ENCODE measurements at places on chromosomes 1 and 21. TPM values are rescaled to one million over a fixed set of nuclear protein-coding genes. Genes with fewer than 3 reads are reported as not detected.

DNA sequence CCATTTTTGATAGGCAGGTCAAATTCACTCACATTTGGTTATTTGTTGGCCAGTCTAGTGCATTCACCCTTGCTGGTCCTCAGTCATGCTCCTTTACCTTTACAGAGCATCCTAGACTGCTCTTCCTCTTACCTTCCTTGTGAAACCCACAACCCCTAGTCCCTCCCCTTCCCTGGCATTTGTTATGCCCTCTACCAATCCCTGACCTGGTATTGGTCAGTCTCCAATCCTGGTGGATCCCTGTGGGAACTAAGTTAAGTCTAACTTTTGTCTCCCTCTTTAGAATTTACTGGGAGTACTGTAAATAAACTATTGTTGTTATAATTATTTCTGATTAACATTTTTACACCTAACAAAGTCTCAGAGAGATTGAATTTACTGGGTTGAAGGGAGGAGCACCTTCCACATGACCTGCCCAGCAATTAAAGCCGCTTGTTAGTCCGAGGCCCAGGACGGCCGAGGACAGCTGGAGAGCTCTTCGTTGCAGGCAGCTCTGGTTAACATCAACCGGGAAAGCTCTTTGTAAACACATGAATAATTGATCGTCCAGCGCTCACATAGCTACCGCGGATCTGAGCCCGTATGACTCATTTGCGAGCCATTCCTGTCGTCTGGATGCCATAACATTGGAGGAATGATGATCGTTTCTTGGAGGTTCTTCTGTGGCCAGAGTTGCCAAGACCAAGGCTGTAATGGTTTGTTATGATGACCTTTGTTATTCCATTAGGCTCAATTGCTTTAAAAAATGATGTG lies 31.9 kb downstream of the MTARC1 start:
- DNase-seq, result peak; percentile 66

- no peak for DNase-seq
Measured at GRCh38 chr1:204592246-204592948, 76.2 kb downstream of the MDM4 start.

- DNase-seq, result no peak
Measured at GRCh38 chr21:36694593-36695282, 4.2 kb upstream of the SIM2 start.

DNA sequence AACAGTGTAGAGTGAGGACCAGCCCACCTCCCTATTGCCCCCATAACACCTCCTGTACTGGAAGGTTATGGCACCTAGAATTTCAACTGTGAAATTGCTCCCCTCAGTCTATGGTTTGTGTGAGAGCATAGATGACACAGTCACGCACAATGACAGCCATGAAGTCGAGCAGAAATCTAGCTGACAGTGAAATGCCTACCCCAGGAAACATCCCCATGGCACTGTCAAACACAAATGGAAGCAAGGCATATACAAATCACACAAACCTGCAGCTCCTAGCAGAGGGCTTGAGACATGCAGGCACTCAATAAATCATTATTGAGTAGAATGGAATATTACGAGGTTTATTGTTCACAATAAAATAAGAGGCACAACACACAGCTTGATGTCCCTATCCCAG lies 142.5 kb upstream of the ST6GALNAC5 start:
- DNase-seq, result no peak

- no peak for DNase-seq
Measured at GRCh38 chr1:203380420-203381150, 29.7 kb upstream of the FMOD start.

GRCh38 chr1:211613108-211613947 lies 34.4 kb upstream of the SLC30A1 start:
- DNase-seq, result peak; percentile 87

GRCh38 chr1:175158170-175158591 lies 34.4 kb downstream of the KIAA0040 start:
- no peak for DNase-seq

DNA sequence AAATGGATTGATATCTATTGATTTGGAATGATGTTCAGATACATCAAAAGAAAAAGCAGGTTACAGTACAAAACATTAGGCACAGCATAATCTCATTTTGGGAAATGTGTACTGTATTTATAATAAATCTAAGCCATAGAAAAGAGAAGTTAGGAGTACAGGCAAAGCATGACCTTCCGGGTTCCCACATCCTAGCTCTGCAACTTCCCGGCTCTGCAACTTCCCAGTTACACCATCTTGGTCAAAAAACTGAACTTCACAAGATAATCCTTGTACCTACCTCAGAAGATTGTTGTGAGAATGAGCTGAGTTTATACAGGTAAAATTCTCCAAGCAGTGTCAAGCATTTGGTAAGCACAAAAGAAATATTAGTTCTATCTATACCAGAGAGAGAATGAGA lies 21.7 kb upstream of the SLC44A3 start:
- no peak for DNase-seq

DNA sequence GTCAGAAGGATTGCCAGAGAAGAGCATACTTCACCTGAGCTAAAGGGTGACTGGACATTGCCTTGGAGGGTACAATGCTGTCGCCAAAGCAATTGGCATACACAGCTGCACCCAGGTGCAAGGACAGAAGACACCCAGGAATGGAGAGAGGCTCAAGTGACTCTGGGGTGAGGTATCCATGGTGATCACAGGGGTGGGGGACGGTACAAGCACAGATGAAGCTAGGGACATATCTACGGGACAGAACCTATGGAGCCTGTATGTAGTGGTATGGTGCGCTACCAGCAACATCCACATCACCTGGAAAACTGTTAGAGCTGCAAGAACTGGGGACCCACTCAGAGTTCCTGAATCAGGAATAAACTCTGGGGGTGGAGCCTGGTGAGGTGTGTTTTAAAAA lies 286.1 kb downstream of the PCP4 start:
- no peak for DNase-seq

- no peak for DNase-seq
Measured at GRCh38 chr1:29889776-29890175, 653.5 kb downstream of the PTPRU start.

DNA sequence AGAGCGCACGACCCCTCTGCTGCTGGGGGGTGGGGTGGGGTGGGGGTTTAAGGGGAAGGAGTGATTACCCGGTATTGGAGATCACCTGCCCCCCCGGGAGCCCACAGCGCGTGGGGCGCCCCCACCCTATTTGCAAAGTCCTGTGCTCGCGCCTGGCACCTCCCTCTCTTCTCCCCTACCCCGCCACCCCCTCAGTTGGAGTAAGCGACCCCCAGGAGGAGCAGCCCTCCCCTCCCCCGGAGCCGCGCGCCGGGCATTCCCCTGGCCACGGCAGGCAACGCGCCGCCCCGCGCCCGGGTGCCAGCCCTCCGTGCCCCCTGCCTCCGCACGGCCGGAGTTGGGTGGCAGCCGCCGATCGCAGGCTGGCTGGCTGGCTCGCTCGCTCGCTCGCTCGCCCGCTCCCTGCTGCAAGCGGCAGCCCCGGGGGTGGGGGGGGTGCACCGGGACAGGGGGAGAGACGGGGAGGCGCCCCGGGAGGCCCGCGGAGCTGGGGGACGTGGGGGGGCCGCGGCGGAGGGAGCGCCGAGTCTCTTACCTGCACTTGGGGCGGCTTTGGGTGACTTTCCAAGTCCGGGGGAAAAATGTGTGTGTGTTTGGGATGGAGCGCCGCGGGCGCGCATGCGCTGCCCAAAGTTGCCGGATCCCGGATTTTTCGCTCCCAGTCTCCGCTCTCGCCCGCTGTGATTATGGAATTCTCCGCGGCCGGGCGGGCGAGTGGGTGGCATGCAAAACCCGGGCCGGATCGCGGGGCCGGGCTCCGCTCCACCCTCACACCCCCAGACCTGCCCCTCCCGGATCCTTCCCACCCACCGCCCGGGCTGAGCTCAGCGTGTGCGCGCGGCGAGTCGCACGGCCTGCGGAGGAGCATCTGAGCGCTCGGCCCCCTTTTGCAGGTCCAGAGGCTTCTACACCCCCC lies at the start of gene CASZ1:
TSS of gene CASZ1 (minus strand) at position 618 of the 916 bp plus-strand sequence. CDS start 102,757 bp downstream, outside the sequence.
- DNase-seq, result peak; percentile 83

- no peak for DNase-seq
Measured at GRCh38 chr1:18069903-18070302, 37.7 kb upstream of the IGSF21 start.

DNA sequence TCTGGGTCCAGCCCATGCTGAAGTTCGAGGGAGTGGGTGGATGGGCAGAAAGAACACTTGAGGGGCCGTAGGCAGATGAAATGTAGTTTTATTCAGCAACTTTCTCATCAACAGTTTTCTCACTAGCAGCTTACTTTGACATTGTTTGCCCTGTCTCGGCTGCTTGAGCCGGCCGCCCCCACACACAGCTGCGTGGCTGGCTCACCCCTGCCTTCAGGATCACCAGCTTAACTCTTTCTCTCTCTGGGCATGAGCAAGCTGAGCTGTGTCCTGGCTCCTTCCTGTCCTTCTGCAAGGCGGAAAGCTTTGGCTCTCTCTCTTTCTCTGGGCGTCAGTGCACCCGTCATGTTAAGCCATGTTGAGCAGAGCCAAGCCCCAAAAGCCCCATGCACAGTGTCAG lies 104.4 kb upstream of the GNG12 start:
- DNase-seq, result no peak

DNA sequence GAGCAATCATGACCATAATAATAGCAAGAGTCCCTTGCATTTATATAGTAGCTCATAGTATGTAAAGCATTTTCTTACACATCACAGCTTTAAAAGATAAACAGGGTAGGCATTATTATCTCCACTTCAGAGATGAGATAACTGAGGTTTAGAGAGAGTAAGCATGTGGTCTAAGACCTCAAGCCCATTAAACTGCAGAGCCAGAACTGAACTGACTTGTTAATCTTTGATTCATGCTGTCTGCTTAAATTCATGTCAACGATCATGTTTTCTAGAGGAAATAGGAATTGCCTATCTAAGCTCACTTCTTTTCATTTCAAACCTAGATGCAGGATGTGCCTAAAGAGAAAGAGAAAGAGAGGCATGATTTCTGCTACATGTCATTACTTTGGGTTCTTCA lies 524.8 kb downstream of the PTPRC start:
- no peak for DNase-seq

- no peak for DNase-seq
Measured at GRCh38 chr1:36599828-36600227, 117.1 kb upstream of the CSF3R start.

- no peak for DNase-seq
Measured at GRCh38 chr1:203026666-203027663, 674 bp downstream of the PPFIA4 start.

DNA sequence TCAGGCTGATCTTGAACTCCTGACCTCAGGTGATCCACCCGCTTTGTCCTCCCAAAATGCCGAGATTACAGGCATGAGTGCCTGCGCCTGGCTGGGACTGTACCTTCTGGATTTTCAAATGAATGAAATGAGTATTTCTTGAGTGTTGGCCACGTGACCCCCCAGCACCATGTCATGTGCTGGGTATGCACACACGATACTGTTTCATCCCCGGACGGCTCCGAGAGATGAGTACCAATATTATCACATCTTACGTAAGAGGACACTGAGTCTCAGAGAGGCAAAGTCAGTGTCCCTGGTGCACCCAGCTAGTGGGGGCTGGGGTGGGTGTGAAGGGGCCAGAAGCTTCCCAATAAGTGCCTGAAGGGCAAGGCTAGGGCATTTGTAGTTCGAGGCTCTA lies 780 bp upstream of the CROCC start:
- no peak for DNase-seq

GRCh38 chr1:184272175-184272866 lies 114.5 kb upstream of the C1orf21 start:
- DNase-seq, result no peak

DNA sequence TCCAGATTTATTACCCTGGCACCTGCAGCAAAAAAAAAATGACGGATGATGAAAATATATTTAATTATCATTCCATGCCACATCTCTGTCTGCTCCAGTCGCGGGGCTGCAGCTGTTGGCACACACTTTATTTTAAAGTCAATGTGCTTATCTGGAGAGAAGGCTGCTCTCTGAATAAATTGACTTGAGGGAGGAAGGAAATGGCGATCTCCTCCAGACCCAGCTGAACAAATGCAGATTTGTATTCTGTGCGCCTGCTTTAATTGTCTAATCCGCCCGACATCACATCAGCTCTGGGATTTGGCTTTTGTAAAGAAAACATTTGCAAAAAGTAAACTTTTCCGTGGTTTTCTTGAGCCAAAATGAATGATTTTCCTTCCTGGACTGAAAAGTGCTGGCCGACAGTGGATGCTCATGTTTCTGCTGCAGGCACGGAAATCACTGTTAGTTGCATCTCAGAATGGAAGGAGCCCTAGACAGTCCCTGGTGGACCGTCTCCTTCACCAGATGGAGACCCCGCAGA lies 150.2 kb downstream of the CAMTA1 start:
- no peak for DNase-seq

- no peak for DNase-seq
Measured at GRCh38 chr1:75582725-75583261, 28.1 kb downstream of the SLC44A5 start.

- DNase-seq, result no peak
Measured at GRCh38 chr1:245953876-245954660, 553.0 kb downstream of the SMYD3 start.

DNA sequence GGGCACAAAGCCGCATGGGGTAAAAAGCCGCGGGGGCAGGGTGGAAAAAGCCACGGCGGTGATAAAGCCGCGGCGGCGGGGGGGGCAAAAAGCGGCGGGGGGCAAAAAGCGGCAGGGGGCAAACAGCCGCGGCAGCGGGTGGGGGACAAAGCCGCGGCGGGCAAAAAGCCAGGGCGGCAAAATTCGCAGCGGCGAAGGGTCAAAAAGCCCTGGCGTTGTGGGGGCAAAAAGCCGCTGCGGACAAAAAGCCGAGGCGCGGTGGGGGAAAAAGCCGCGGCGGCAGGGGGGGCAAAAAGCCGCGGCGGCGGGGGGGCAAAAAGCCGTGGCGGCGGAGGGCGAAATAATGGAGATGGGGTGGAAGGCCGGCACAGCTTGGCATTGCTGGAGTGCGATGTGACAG lies 3902.9 kb downstream of the SRGAP2C start:
- DNase-seq, result no peak

DNA sequence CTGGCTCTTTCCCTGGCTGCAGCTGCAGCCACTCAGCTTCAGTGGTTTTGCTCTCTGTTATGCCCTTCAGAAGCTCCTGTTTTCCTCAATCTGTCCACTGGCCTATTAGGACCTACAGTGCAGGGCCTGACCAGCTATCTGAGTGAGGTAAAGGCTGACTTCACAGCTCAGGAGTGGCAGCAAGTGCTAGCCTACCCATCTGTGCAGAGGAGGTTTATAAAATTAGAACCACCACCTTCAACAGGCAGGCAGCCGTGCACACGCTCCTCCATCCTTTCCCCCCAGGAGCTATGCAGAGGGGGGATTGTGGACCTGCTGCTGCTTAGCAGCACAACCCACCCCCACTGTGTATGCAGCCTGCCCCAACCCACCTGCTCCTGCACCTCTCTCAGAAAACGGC lies 8.3 kb downstream of the ADAR start:
- no peak for DNase-seq

- DNase-seq, result no peak
Measured at GRCh38 chr1:44326821-44327465, 28.1 kb downstream of the ERI3 start.

Gene BLZF1
- 25.7 TPM for total RNA-seq

Gene SLC6A17
- total RNA-seq, result 3.2 TPM

Gene C1orf50
- 1.8 TPM for total RNA-seq

Gene TMOD4
- total RNA-seq, result not detected

Gene CELA3A
- not detected for total RNA-seq

Gene TEKT2
- total RNA-seq, result not detected

Gene JAM2
- total RNA-seq, result not detected

Data from Caki2 (cell line).